Left renal cortex interstitium (tissue), 4 donors: ENCODE measurements at places on chromosomes 2 and 18. TPM values are rescaled to one million over a fixed set of nuclear protein-coding genes. Genes with fewer than 3 reads are reported as not detected.

DNA sequence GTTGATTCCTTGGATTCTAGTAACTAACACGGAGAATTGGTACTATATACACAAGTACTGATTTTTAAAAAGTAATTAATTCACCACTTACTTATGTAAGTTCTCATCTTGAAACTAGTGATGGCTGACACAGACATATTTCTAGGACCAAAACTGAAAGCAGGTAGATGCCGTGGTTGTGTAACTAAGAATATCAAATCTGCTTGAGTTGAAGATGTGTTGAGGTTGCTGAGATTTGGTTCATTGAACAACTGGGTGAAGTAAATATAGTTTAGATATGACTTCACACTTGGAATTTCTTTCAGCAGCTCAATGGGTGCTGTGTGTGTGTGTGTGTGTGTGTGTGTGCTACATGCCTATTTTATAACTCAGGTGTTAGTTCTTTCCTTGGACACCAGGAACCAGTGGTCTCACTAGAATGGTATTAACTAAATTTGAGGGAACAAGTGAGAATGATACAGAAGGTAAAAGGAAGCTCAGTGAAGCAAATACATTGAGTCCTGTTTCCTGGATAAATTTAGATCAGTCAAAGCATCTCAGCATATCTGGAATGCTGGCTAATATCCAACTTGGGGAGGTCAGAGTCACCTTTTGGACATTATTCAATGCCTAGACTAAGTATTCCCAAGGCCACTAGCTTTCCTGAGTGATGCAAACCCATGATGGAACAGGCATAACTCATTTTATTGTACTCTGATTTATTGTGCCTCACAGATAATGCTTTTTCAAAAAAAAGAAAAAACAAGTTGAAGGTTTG lies 110.7 kb upstream of the ZEB2 start:
- no peak for DNase-seq

- no peak for DNase-seq
These were observed 187.9 kb downstream of the TCF4 start for GRCh38 chr18:55400081-55400480.

DNA sequence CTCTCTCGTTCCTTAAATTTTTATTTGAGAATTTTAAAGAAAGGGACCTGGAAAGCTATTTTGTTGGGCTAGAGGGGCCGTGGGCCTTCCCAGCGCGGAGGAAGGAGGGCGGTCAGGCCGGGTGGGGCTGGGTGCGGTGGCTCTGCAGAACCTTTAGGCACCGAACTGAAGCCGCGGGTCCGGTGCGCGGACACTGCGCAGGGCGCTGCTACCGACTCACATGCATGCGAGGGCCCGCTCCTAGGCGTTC lies 1.6 kb upstream of the TWIST2 start:
- no peak for DNase-seq

DNA sequence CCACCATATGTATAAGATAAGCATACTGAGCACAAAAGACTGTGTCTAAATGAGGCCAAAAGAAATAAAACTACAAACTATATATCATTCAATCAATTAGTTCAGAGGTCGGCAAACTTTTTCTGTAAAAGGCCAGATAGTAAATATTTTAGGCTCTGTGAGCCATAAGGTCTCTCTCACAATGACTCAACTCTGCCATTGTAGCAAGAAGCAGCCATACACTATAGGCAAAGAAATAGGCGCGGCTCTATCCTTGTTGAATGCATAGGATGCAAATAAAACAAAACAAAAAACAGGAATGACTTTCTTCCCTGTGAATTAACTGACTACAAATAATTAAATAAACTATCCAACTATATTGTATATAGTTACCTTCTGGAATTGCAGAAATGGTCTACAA lies 8.6 kb upstream of the CCDC88A start:
- DNase-seq = no peak

DNA sequence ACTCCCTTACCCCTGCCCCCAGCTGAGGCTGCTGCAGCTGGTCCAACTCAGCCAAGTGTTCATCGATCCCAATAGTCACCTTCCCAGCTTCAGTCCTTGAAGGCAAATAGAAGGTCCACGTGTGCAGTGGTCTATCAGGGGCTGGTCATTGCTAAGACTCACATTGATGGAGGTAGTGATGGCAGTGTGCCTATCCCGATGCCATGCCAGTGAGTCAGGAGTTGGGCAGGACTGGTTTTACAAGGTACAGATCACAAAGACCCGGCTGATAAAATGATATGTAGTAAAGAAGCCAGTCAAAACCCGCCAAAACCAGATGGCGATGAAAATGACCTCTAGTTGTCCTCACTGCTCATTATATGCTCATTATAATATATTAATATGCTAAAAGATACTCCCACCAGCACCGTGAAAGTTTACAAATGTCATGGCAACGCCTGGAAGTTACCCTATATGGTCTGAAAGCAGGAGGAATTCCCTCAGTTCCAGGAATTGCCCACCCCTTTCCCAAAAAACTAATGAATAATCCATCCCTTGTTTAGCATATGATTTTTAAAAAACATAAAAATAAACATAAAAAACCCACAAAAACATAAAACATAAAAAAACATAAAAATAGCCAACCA lies 2.9 kb upstream of the C2orf80 start:
- DNase-seq = no peak

DNA sequence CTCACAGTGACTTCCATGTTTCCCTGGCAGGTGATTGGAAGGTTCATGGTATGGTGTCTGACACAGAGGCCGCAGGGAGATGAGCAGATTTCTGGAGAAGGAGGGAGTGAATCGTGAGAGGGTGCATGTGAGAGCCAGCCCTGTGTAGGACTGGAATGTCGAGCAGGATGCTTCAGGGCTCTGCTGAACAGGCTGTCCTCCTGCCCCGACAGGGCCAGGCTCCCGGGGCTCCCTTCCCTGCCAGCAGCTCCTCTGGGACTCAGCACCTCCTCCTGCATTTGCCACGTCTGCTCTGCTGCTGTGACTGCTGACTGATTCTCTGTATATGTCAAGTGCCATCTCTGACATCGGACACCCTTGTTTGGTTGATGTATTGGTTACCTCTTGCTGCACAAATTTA lies 38.5 kb upstream of the INHBB start:
- no peak for DNase-seq

GRCh38 chr18:456361-457139 lies 44.0 kb downstream of the COLEC12 start:
- DNase-seq = no peak

DNA sequence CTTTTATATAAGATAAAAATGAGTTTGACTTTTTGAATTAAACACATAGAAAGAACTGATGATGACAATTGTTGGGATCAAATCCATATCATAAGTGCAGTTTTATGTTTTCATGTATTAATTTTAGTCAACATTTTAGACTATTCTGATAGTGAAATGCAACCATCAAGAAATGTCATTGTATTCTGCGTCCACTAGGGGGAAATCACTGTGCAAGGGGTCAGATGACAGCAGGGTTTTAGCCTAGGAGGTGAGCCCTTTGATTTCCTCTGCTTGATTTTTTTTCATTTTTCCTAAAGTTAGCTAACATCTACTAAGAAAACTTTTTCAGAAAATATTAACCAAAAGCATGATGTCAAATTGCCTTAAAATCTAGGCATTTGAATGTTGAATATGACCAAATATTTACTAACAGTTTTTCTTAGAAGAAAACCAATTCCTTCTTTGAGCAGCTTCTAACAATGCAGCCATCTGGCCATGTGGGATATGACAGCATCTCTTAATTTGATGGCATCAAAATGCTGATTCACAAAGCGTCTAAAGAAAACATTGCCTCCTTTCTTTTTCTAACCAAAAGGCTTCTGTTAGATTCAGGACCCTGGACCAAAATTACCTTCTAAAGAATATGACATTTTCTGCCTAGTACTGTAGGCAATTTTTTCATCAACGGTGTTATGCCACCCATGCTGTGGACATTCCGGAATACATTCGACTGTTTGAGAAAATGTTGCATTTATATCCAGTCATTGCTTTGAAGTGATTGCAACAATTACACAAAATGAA lies 141.5 kb downstream of the SPHKAP start:
- DNase-seq = no peak

Gene SCN2A
- polyA plus RNA-seq = 4.7 TPM

Gene RAD51AP2
- 0.40 TPM for polyA plus RNA-seq

Gene POTEJ
- polyA plus RNA-seq = 0.08 TPM

Gene MAP2
- polyA plus RNA-seq = 24.2 TPM

Gene CAPN14
- polyA plus RNA-seq = 0.08 TPM

Gene MARCO
- polyA plus RNA-seq = 0.18 TPM

Gene UGT1A4
- polyA plus RNA-seq = not detected

Gene CBLN2
- 10.3 TPM for polyA plus RNA-seq
